Activated T-helper 1 cell treated with anti-CD3 and anti-CD28 coated beads, Interleukin-12 subunit alpha, Interleukin-12 subunit beta, Interleukin-2, Interleukin-4 antibody, amounts not matched to agents 30 ng/mL and 10 ng/mL and 1 ng/mL, durations not matched to agents 14 hours and 24 hours and 36 hours (primary cell): ENCODE measurements at places on chromosomes 4 and X. TPM values are rescaled to one million over a fixed set of nuclear protein-coding genes. Genes with fewer than 3 reads are reported as not detected.

DNA sequence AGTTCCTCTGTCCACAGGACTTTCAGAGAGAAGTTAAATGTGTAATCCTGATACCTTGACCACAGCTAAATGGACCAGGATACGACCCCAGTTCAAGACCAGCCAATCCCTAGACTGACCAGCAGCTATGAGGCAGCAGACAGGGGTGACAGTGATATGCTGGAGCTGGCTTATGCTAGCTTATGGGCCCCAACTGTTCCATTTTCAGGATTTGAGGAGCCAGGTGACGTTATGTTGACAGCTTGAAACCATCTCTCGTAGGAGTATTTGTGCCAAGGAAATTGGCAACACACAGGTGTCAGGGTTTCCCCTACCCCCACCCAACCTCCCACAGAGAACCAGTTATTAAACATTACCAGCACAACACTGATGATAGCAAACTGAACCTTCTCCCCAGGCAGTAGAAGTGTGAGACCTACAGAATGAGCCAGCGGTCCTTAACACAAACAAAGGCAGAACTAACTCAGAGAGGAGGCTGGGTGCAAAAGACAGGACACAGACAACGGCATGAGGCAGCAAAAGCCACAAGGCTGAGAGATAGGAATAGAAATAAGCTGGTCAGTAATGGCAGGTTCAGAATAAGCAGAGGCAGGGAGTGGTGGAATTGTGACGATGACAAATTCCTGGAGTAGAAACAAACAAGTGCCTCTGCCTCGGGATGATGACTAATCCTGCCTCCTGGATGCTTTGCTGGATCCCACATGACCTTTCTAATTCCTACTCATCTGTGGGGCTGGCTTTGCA, 85.6 kb upstream of the CPEB2 start:
- no peak for DNase-seq

GRCh38 chrX:149374751-149375150, 130.4 kb downstream of the IDS start:
- no peak for DNase-seq

GRCh38 chrX:1026263-1027015, 186.0 kb downstream of the CRLF2 start:
- no peak for DNase-seq

DNA sequence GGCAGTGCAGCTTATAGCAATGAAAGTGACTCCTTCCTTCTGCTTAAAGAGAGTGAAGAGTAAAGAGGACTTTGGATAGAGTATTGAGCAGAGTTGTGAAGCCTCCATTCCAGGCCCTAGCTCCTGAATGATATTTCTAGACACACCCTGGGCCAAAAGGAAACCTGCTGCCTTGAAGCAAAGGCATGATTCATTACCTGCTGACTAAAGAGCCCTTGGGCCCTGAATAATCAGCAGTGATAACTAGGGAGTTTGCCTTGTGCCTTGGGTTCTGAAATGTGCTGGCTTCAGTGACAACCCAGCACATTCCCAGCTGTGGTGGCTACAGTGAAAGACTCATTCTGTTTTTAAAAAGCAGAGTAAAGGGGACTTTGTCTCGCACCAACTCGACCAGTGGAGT, 49.2 kb downstream of the STPG2 start:
- DNase-seq: no peak

DNA sequence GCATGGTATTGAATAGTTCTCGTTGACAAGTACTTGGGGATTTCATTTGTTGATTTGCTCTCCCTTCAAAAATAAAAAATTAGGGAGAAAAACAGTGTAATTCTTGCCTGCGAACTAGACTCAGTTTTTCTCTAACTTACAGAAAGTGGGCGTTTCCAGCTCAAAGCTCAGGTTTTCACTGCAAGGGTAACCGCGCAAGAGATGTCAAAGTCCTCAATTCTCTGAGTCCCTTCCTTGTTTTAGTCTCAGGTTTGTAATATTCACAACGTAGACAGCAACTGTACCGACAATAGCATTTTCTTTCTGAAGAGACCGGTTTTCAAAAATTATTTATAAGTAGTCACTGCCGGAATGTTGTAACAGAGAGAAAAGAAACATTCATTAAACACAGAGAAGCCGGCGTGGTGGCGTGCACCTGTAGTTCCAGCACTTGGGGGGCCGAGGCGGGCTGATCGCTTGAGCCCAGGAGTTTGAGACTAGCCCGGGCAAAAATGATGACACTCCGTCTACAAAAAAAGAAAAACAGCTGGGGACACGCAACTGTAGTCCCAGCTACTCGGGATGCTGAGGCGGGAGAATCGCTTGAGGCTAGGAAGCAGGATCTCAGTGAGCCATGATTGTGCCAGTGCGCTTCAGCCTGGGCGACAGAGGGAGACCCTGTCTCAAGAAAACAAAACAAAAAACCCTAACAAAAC, 774 bp downstream of the ZCCHC4 start:
- DNase-seq: no peak

Gene SULT1B1
- 0.17 and 0.26 TPM in 2 replicates for total RNA-seq

Gene PUDP
- total RNA-seq: 20.1 and 23.4 TPM in 2 replicates

GRCh38 chrX:53356186-53356585, 66.3 kb downstream of the SMC1A start:
- no peak for DNase-seq

DNA sequence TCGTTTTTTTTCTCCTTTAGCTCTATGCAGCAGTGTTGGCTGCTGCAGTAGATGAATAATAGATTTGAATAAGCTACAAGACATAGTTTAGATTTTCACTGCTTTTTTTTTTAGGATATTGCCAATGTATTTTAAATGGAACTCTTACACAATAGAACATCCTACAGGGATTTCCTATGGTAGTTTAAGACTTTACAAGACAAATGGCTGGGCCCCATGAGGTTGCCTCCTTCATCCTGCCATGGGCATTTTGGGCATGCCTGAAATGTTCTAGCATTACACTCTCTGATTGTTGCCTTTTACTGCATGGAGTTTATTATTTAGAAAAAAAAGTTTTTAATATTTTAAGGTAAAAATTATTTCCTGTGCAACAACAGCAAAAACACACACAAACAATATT, 74.5 kb downstream of the MID1 start:
- DNase-seq: no peak

Gene ATP1B4
- not detected in 2 replicates for total RNA-seq

- no peak for DNase-seq
Measured at GRCh38 chr4:157075811-157076577, at the start of gene GLRB. GLRB (plus strand) TSS chr4:157076150; CDS start chr4:157078025, 1,875 bp downstream.

Gene DSPP
- total RNA-seq: not detected in 2 replicates

Gene IL21
- total RNA-seq: 136 and 138 TPM in 2 replicates

DNA sequence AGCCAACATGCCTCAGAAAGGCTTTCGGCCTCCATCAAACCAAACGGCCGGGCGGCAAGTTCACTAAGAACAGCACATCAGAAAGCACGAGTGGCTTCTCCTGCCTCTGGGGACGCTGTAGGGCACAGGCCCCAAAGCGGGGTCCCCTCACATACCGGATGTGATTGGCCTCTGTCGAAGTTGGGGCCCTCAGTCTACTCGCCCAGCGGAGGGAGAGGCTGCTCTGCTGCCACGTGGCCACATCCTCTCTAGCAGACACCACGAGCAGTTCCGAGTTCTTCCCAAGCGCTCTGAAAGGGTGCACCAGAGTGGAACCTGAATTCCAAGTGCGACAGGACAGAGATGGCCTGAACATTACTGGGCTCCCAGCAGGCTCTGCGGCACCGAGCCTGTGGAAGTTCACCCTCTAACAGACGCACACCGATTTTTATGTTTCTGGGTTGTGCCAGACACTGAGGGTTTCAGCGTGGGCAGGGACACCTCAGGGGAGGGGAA, 21.1 kb downstream of the NOP14 start:
- DNase-seq: no peak

DNA sequence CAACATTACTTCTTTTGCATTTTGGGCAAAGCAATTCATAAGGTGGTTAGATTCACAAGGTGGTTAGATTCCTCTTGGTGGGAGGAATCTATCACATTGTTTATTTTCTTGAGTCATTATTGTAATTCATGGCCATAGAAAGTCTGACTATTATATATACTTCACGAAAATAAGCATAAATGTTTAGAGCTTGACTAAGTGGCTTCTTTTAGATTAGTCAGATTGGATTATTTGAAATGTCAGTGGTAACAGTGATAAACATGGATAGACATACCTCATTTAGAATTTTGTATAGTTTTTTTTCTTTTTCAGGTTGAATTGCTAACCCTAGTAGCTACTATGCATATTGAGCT, 24.9 kb upstream of the DYNLT3 start:
- DNase-seq: no peak

GRCh38 chr4:14333616-14334015, 668.7 kb upstream of the CPEB2 start:
- DNase-seq: no peak

- no peak for DNase-seq
Measured at GRCh38 chrX:9278475-9279233, 186.2 kb upstream of the TBL1X start.

- no peak for DNase-seq
Measured at GRCh38 chrX:8139716-8140115, 31.4 kb downstream of the VCX2 start.

Gene SYP
- total RNA-seq: 2.9 and 3.3 TPM in 2 replicates

Gene UGT2B7
- total RNA-seq: not detected in 2 replicates

Gene MXD4
- 7.9 and 10.1 TPM in 2 replicates for total RNA-seq

Gene ARHGEF6
- total RNA-seq: 39.8 and 40.8 TPM in 2 replicates

Gene NAP1L5
- 5.5 and 6.1 TPM in 2 replicates for total RNA-seq

Gene TEX13C
- total RNA-seq: not detected in 2 replicates

Gene FAM13A
- 0.61 and 3.0 TPM in 2 replicates for total RNA-seq

GRCh38 chr4:76306882-76307659, 538 bp downstream of the STBD1 start:
- no peak for DNase-seq

DNA sequence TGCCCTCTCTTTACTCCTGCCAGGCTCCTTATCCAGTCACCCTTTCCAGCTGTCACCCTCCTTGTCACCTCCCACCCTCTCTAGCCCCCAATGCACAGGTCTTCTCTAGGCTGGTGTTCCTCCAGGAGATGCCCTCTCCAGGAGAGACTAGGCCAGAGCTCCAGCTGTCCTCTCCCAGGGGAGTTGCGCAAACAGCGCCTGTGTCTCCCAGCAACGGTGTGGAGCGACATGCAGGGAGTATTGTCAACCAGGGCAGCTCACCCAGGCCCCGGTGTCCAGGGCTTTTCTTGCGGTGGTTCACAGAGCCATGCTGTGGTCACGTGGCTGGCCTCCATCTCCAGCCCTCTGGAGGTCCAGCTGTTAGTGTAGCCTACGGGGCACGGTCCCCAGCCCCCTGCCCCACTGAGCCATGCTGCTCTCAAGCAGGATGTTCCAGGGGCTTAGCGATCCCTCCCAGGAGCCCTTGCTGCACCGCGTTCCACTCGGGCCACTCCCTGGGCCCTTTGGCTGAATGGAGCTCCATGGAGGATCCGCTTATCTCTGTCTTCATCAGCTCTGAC, 34.8 kb downstream of the CCNQ start:
- DNase-seq: no peak

Gene DDX53
- total RNA-seq: not detected in 2 replicates

GRCh38 chr4:57291911-57292310, 181.7 kb upstream of the IGFBP7 start:
- no peak for DNase-seq

DNA sequence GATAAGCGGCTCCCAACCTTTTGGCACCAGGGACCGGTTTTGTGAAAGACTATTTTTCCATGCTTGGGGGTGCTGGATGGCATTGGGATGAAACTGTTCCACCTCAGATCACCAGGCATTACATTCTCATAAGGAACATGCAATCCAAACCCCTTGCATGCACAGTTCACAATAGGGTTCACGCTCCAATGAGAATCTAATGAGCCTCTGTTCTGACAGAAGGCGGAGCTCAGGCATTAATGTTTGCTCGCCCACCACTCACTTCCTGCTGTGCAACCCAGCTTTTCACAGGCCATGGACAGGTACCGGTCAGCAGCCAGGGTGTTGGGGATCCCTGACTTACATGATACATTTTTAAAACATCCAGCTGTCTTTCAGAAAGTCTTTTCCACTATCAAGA, 187.3 kb downstream of the SLC39A8 start:
- no peak for DNase-seq

Gene PRSS12
- total RNA-seq: not detected in 2 replicates

GRCh38 chr4:83364312-83364711, 29.7 kb upstream of the HPSE start:
- DNase-seq: no peak

DNA sequence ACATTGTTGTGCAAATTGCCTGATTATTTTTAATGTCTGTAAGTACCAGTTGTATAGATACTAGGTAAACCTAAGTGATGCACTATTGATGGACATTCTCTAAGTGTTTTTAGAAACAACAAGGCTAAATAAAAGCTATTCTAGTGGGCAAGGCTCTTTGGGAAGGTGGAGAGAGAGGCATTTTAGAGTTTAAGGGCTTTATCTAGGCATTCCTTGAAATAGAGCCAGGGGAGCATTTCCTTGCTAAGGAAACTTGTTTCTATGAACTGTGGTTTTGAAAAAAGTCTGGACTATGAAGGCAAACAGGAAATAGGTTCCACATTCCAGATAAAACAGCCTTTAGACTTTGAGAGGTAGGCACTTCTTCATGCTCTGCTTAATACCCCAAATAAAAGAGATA, 23.8 kb downstream of the BMX start:
- no peak for DNase-seq

GRCh38 chr4:94804650-94805049, 46.9 kb downstream of the BMPR1B start:
- DNase-seq: no peak

DNA sequence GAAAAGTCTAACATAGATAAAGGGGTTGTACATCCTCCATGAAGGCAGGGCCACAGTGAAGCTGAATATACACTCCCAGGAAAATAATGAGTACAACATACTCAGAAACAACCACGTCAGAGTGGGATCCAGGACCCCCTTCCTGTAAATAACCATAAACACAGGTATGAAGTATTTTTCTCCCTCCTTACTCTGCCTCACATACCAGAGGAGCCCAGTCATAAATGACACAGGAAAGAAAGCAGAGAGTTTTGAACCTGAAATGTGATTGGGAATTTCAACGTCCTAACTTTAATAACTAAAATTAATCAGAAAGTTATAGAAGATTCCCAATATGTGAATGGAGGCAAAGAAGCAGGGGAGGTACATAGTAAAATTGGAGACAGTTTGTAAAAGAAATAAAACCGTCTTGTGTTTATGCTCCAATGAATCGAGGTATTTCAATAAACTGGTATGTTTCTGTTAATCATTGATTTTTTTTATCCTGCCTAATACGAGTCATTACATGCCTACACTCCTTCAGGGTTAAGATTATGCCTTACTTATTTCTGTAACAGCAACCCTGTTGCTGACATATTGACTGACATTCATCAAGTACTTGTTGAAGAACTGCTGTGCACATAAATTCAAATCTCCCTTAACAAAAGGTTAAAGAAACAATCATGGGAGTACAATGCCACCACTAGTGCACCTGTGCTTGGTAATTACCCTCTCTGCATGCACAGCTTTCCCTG, 431.3 kb downstream of the KCNIP4 start:
- no peak for DNase-seq

Gene PPEF2
- total RNA-seq: not detected in 2 replicates

- no peak for DNase-seq
Measured at GRCh38 chrX:46325312-46325877, 219.8 kb downstream of the ZNF674 start.

Gene KLKB1
- not detected in 2 replicates for total RNA-seq

- DNase-seq: no peak
Measured at GRCh38 chrX:73765776-73766430, 202.9 kb downstream of the CHIC1 start.

Gene OPN1MW2
- total RNA-seq: not detected in 2 replicates

GRCh38 chr4:140935254-140935653, 179.1 kb upstream of the TBC1D9 start:
- DNase-seq: no peak
